ENCODE measurements at places on chromosomes 16 and 17. TPM values are rescaled to one million over a fixed set of nuclear protein-coding genes. Genes with fewer than 3 reads are reported as not detected.

GRCh38 chr16:87344931-87345631 is 27.9 kb upstream of the C16orf95 start:
- peak overlapping the region; percentile 75 for H3K4me3 ChIP-seq
- peaks cover 48% of the 10 kb centered on the region for H3K36me3 ChIP-seq
- H3K27ac ChIP-seq, result peak overlapping the region; percentile 86
- H3K27me3 ChIP-seq, result no peaks in the 10 kb centered on the region
- H3K4me1 ChIP-seq, result peaks cover 11% of the 10 kb centered on the region

DNA sequence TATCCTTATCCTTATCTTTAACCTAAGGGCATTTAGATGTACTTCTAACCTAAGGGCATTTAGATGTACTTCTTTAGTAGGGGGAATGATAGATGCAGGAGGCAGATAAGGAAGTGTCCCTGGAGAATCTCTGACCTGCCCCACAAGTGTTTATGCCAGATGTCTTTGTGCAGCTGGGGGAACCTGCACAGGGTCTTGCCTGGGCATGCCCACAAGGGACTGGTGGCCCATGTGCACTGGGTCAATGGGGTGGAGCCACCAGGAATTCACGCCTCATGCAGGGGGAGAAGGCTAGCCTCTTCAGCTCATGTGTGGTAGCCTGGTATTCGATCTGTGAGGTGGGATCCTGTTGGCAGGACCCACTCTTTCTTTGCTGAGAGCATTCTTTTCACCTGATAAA is 38.0 kb downstream of the CA10 start:
- H3K36me3 ChIP-seq, result no peaks in the 10 kb centered on the region
- H3K4me3 ChIP-seq, result no peak overlapping the region
- no peak overlapping the region for H3K27ac ChIP-seq
- no peak for DNase-seq
- H3K27me3 ChIP-seq, result no peaks in the 10 kb centered on the region

- DNase-seq, result no peak
- H3K36me3 ChIP-seq, result no peaks in the 10 kb centered on the region
- no peak overlapping the region for H3K4me3 ChIP-seq
- H3K27me3 ChIP-seq, result no peaks in the 10 kb centered on the region
- no peaks in the 10 kb centered on the region for H3K4me1 ChIP-seq
Observed at GRCh38 chr17:61122326-61122913, 277.2 kb upstream of the TBX2 start.

GRCh38 chr17:55743103-55743679 is 7.7 kb upstream of the PCTP start:
- H3K4me3 ChIP-seq, result no peak overlapping the region
- no peaks in the 10 kb centered on the region for H3K36me3 ChIP-seq
- peaks cover 41% of the 10 kb centered on the region for H3K27me3 ChIP-seq

- peaks cover 27% of the 10 kb centered on the region for H3K27me3 ChIP-seq
- no peaks in the 10 kb centered on the region for H3K36me3 ChIP-seq
- peaks cover 11% of the 10 kb centered on the region for H3K4me1 ChIP-seq
- no peak overlapping the region for H3K27ac ChIP-seq
Observed at GRCh38 chr17:77857613-77858012, 100.9 kb upstream of the TNRC6C start.

DNA sequence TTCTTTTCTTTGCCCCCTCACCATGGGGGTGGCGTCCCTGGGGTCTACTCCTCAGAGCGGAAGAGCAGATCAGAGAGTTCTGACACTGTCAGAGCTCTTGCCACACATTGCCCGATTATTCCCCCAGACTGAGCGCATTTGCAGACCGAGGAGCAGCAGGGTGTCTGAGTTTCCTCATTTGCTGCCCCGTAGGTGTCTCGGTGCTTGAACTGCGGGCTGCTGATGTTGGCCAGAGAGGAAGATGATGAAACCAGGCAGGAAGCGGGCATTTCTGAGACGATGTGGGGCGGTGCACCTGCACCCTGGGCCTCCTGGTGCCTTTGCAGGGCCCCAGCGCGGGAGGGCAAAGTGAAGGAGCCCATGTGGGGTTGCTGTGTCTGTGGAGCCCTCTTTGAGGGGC is 55.2 kb downstream of the ARSG start:
- no peaks in the 10 kb centered on the region for H3K27me3 ChIP-seq
- H3K4me1 ChIP-seq, result peaks cover 62% of the 10 kb centered on the region
- peak overlapping the region; percentile 81 for H3K4me3 ChIP-seq
- peak; percentile 89 for DNase-seq

- no peaks in the 10 kb centered on the region for H3K36me3 ChIP-seq
- H3K4me1 ChIP-seq, result peaks cover 4% of the 10 kb centered on the region
- DNase-seq, result no peak
- no peak overlapping the region for H3K27ac ChIP-seq
- no peak overlapping the region for H3K4me3 ChIP-seq
Observed at GRCh38 chr17:65433157-65433556, 128.3 kb downstream of the AXIN2 start.

- H3K27me3 ChIP-seq, result peaks cover 1% of the 10 kb centered on the region
- no peak overlapping the region for H3K4me3 ChIP-seq
- H3K4me1 ChIP-seq, result peaks cover 12% of the 10 kb centered on the region
Observed at GRCh38 chr17:32111141-32111771, 31.0 kb upstream of the RHOT1 start.

DNA sequence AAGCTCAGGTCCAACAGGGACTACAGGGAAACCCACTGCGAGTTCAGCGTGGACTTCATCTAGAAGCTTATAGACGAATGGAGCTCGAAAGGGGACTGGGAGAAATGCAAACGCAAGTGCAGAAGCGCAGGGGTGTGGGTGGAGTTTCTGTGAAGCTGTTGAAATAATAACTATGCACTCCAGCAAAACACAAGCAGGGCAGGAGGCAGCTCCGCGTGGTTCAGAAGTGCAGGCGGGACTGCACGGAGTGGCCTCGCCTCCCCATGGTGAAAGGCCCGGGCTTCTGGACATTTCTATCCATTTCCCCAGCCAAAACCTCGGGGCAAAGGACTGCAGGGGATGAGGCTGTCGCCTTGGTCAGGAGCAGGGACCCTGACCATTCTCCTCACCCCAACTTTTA is 74.5 kb downstream of the ZNF423 start:
- no peaks in the 10 kb centered on the region for H3K36me3 ChIP-seq
- no peaks in the 10 kb centered on the region for H3K27me3 ChIP-seq
- no peaks in the 10 kb centered on the region for H3K4me1 ChIP-seq
- no peak for DNase-seq

ITGAX gene
- 45.9 TPM for total RNA-seq

SERPINF2 gene
- total RNA-seq, result 0.16 TPM

PTGES3L gene
- 0.66 TPM for total RNA-seq

PABPN1L gene
- not detected for total RNA-seq

RCVRN gene
- not detected for total RNA-seq

TP53TG3 gene
- not detected for total RNA-seq

SPHK1 gene
- 27.6 TPM for total RNA-seq
